Brain pericyte (primary cell): ENCODE measurements at places on chromosomes 13 and 19.

- no peak for DNase-seq
These were observed 27.8 kb upstream of the TM9SF2 start for GRCh38 chr13:99473515-99473914.

DNA sequence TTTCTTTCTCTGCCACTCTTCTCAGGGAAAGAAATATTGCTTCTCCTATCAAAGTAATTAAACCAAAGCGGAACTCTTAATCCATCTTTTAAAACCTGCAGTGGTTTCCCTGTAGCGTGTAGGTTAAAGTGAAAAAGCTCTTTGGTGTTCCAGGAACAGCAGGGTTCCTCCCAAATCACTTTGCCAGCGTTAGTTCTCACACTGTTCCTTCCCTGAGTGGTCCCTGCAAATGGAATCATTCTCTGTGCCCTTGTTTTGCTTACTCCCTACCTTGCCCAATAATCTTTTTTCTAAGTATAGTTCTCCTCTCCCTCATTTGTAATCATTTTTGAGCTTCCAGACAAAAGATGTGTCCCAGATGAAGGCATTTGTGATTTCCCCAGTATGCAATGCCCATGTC is 207.5 kb downstream of the HS6ST3 start:
- no peak for DNase-seq

- DNase-seq: no peak
These were observed 1066.7 kb upstream of the PCDH20 start for GRCh38 chr13:62482351-62482750.

GRCh38 chr19:38421856-38422255 is 4.2 kb downstream of the RASGRP4 start:
- no peak for DNase-seq

- DNase-seq: no peak
These were observed 85.1 kb upstream of the UFM1 start for GRCh38 chr13:38264363-38265131.
